ENCODE measurements at places on chromosomes 7 and 10.

DNA sequence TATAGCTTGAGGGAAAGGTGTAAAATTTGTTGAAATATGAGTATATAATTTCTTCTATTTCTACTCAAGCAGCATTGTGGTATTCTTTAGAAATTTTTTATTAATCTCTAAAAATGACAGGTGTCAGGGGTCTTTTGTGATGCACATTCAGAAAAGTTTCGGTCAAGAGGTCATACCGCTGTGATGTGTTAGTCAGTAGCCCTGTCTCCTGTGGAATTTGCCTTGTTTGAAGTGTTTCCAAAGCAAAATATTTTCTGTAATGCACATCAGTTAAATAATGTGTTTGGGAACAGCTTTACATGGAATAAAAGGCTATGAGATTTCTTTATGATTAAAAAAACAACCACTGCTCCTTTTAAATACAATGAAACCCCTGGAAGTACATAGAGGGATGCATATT is 35.8 kb downstream of the FOXP2 start:
- no peak for DNase-seq

DNA sequence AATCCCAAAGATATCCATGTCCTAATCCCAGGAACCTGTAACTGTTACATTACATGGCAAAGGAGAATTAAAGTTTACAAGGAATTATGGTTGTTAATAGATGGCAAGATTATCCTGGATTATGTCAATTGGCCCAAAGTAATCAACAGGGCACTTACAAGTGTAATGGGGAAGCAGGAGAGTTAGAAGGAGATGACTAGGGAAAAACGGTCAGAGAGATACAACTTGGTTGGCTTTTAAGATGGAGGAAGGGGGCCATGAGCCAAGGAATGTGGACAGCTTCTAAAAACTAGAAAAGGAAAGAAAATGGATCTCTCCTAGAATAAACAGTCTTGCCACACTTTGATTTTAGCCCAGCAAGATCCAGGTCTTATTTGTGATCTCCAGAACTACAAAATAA is 3.3 kb downstream of the JMJD1C start:
- DNase-seq = no peak

GRCh38 chr7:70384891-70385290 is 747.1 kb upstream of the GALNT17 start:
- DNase-seq = peak; percentile 16

GRCh38 chr7:81924494-81924893 is 154.6 kb upstream of the HGF start:
- no peak for DNase-seq

GRCh38 chr7:118759921-118760320 is 535.4 kb downstream of the ANKRD7 start:
- no peak for DNase-seq

DNA sequence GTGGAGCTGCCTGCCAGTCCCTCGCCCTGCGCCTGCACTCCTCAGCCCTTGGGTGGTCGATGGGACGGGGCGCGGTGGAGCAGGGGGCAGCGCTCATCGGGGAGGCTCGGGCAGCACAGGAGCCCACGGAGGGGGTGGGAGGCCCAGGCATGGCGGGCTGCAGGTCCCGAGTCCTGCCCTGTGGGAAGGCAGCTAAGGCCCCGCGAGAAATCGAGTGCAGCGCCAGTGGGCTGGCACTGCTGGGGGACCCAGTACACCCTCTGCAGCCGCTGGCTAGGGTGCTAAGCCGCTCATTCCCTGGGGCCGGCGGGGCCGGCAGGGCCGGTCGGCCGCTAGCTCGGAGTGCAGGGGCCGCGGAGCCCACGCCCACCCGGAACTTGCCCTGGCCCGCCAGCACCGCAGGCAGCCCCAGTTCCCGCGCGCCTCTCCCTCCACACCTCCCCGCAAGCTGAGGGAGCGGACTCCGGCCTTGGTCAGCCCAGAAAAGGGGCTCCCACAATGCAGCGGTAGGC is 565.9 kb upstream of the NRG3 start:
- DNase-seq = no peak

DNA sequence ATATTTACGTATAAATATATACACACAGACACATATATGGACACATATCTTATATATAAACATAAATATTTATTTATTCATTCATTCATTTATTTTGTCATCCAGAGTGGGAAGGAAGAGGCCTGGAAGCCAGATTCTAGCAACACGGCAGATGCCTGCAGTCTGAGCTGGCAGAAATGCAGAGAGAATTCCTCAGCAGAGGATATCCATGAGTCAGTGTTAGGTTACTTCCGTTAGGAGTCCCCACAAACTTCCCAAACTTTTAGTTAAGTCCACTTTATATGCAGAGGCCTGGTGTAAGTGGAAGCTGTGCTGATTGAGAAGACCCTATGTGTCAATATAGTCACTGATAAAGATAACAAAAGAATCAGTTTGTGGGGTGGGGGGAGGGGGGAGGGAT is 89.6 kb downstream of the PPP1R17 start:
- DNase-seq = peak; percentile 80

DNA sequence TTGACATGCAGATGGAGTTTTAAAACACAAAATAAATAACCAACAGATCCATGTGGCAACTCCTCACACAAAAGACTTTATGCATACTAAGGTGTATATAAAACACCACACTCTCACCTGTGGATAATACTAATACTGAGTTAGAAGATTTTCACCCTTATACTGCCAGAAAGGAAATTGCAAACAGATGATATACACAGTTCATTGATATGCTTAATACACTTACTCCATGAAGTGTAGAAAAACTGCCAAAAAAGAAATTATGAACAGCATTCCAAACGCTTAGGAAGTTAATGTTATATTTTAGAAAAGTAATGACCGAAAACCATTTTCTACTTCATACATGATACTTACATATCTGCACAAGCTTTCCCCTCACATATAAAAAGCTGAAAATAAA is 17.6 kb upstream of the SNX13 start:
- no peak for DNase-seq

DNA sequence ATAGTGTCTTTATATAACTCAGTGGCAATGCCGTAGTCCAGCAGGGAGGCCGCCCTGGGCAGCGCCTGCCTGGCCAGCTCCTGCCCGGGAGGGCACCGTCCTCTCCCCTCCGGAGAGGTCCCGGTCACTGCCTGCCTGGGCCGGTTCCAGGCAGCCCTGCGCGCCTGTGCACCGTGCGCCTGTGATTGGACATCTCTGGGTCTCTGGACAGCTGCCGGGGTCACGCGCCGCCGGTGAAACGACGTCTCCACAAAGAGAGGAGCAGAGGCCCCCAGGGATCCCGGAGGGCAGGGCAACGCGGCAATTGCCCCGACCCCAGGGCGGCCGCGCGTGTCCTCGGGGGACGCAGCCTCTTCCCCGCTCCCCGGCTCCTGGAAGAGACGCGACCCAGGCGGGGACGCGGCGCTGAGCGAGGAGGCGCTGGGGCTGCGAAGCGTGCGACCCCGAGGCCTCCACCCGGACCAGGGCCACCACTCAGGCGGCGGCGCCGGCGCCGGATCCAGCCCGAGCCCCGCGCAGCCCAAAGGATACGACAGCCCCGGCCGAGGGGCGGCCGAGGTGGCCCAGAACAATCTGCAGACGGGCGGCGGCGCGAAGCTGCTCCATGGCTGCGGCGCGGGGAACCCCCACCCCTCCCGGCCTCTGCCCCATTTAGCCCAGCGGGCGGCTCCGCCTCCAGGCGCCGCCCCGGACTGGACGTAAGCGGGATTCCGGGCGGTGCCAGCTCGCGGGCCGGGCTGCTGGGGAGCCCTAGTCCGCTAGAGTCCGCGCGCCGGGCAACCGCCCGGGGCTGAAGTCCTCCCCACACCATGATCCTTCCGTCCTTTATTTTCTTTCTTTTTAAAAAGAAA is at the start of gene PHYH:
TSS of gene PHYH (minus strand) at position 628 of the 851 bp plus-strand sequence. CDS start at position 606, 22 bp downstream.
- peak; percentile 93 for DNase-seq

- no peak for DNase-seq
These were observed 40.0 kb downstream of the RAPGEF5 start for GRCh38 chr7:22316914-22317313.

DNA sequence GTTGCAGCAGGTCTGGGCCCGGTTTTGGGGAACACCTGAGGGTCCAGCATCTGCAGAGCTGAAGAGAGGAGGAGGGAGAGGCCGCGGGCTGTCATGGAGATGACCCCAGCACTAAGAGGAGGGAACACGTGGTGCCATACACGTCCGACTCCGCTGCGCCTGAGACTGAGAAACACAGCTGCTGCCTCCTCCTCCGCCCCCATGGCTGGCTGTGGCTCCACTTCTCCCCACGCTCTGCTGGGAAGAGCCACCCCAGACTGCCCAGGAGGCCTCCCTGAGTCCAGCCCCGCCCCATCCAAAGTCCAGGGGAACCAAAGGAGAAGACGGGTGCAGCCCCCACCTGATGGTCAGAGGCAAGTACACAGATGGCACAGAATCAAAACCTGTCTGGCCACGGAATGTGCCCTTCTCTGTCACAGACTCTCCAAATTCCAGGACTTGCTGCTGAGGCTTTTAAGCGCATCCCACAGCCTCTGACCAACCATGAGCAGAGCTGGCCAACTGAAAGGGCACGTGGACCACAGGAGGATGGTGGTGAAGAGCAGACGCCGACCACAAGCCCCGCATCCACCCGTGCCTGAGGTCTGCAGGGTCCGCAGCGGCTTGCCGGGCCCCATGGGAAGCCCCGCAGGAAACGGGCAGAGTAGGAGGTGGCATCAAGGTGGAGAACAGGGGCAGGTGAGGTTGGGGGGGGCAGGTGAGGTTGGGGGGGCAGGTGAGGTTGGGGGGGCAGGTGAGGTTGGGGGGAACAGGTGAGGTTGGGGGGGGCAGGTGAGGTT is 24.0 kb downstream of the STK32C start:
- no peak for DNase-seq

GRCh38 chr7:150399421-150400007 is 20.4 kb downstream of the ZNF775 start:
- DNase-seq = no peak

- peak; percentile 25 for DNase-seq
These were observed 5.3 kb upstream of the LRRC61 start for GRCh38 chr7:150317748-150318444.

DNA sequence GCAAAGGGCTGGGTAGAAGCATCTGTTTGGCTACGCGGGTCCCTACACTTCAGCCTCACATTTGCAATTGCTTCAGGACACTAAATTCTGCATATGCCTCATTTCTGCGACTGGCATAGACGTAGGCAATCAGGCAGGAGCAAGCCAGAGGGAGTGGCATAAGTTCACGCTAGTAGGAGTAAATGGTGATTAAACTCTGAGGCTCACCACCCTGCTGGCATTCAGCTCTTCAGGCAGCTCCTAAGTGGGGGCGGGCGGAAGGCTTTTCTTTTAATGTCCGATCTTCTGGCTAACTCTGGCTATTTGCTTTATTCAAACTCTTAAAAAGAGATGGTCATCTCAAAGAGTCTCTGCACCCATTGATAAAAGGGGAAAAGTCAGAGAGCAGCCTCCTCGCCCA is 45.3 kb downstream of the RGS10 start:
- no peak for DNase-seq

- DNase-seq = no peak
These were observed 155.5 kb downstream of the BUB3 start for GRCh38 chr10:123309731-123310130.

- peak; percentile 76 for DNase-seq
These were observed 90.8 kb downstream of the PRLHR start for GRCh38 chr10:118504467-118505205.

DNA sequence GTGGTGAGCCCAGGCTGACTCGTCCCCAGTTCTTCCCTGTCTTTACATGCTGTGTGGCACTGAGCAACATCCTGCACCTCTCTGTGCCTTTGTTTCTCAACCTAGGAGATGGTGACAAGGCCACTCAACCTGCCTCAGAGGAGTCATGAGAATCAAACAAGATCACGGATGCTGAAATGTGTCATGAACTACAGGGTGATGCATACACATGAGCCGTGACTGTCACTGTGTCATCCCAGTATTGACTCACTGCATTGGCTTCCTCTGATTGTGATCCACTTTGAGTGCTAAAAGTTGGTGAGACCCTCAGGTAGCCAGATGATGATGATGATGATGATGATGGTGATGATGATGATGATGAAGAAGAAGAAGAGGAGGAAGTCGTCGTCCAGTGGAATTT is 11.5 kb downstream of the C10orf71 start:
- no peak for DNase-seq

- DNase-seq = no peak
These were observed 12.6 kb downstream of the PDAP1 start for GRCh38 chr7:99395616-99396327.

GRCh38 chr10:111277661-111278060 is 200.8 kb downstream of the ADRA2A start:
- no peak for DNase-seq

DNA sequence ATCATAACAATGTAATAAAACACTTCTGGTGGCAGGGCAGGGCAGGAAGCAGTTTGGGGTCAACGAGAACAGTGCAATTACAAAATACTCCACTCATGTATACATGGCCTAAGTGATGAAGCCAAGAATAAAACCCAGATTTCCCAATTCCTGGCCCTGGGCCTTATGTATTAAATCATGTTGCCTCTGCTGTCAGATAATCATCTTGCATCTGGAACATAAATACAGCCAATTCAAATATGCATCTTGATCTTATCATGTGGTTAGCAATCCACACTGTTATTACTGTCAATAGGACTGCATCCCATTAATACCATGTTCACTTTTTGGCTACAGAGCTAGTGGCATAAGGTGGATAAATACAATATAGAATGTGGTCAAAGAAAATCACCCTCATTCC is 186.5 kb upstream of the SLC25A13 start:
- no peak for DNase-seq

GRCh38 chr7:92843034-92843760 is 6.8 kb upstream of the CDK6 start:
- no peak for DNase-seq

GRCh38 chr7:51276091-51276605 is 40.5 kb downstream of the COBL start:
- DNase-seq = no peak

GRCh38 chr10:14548474-14548873 is 217.8 kb upstream of the FRMD4A start:
- DNase-seq = no peak

DNA sequence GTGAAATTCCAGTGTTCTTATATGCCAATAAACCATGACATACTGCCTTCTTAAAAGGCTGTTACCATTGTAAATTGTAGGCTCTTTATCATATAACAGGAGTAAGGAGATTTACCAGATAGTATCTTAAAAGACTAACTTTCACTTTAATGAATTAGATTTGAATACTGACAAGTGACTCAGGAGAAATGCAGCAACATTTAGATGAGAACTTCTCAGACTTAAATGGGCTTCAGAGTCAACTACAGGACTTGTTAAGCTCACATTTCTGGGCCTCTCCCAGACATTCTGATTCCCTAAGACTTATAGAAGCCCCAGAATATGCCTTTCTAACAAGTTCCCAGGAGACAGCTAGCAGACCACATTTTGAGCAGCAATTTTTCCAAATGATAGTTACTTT is 466.3 kb downstream of the ARL4A start:
- no peak for DNase-seq

All from urothelium cell line (cell line).